A549 (cell line): ENCODE measurements at places on chromosomes 1 and 21.

DNA sequence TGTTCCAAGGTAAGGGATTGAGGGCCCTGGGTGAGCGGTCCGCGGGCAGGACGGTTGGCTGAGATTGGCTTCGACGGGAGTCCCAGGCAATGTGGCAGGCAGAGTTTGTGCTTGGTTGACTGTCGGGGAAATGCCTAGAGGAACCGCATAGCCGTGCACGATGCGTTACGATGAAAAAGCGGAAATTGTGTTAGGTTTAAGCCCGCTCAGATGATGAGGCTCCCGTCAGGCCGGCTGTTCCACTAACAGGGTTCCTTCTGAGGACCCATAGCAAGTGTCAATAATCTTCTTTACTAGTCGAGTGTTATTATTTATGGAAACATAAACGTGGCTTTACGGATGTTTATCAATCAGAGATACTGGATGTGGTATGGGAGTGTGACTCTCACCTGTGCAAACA, 117.8 kb upstream of the COL6A1 start:
- no peak for DNase-seq

DNA sequence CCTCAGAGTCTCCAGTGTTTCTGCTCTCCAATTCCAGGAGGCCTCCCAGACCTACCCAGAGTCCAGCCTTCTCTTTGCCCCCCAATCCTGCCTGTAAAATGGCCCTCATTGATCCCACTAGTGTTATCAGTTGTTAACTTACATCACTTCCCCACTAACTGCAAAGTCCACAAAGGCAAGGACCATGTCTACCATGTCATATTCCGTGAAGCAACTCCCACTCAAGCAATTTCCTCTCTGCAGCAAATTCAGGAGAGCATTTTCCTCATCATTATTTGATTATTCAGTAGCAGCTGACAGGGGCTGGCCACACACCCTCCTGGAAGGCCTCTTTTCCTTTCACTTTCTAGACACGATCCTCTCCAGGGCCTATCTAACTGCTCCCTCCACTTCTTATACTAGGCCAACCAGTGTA, 153.5 kb downstream of the RERE start:
- no peak for DNase-seq

- DNase-seq: no peak
Observed at GRCh38 chr21:23792300-23792699, 1815.0 kb downstream of the MRPL39 start.

GRCh38 chr1:37764414-37764825, 500 bp downstream of the EPHA10 start:
- no peak for DNase-seq

GRCh38 chr21:46667741-46668380, 32.4 kb downstream of the PRMT2 start:
- no peak for DNase-seq

GRCh38 chr1:21899267-21899810, 37.8 kb downstream of the HSPG2 start:
- no peak for DNase-seq

GRCh38 chr1:53712276-53712675, 26.7 kb downstream of the GLIS1 start:
- DNase-seq: no peak

GRCh38 chr1:186865857-186866256, 37.1 kb downstream of the PLA2G4A start:
- DNase-seq: no peak

- no peak for DNase-seq
Observed at GRCh38 chr21:41600116-41600515, 92.2 kb upstream of the TMPRSS2 start.

DNA sequence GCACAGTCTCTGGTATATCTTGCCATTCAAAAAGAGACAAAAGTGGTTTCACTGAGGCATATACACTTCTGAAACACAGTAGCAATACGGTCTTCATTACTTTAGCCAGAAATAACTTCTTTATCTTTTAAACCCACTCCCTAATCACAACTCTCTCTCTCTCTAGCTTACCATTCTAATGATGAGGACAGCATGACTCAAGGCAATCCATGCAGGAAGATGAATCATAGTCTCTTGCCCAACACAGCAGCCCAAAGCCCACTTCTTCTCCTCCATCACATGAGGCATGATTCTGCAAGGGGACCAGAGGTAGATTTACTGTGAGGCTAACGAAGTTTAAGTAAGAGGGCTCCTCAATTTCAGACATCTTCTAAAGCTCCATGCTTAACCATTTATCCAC, 285.0 kb upstream of the NR5A2 start:
- peak; percentile 80 for DNase-seq

DNA sequence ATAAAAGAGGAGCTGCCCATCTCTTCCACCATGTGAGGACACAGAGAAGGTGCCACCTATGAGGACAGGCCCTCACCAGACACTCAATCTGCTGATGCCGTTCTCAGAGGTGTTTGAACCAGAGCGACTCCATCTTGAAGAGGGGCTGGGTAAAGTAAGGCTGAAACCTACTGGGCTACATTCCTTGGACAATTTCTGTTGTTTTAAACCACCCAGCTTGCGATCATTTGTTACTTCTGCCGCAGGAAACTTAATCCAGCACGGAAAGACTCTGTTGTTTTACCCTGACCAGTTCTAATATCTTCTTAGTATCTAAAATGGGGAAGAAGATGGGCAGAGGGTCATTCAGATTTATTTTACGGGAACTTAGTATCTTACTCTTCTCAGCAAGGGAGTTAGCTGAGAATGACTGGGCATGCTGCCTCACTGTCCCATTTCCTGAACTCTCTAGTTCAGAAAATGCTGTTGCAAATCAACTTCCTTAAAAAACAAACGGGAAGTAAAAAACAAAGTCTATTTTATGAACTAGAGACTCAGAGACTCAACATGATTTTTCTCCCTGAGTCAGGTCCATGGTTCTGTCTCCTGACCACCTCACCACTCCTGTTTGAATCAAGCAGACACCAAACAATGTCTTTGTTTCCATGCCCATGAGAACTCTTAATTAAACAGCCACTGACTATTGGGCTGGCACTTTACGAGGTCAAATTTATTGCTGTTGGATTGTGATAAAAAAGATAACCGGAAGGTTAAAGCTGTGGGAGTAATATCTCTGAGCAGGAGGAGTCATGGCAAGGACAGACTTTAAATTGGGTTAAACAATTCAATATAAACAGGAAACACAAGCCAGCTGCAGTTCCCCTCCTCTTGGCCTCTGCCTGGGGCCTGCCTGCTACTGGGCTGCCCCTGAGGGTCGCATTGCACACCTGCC, 23.8 kb upstream of the IFNAR1 start:
- no peak for DNase-seq

DNA sequence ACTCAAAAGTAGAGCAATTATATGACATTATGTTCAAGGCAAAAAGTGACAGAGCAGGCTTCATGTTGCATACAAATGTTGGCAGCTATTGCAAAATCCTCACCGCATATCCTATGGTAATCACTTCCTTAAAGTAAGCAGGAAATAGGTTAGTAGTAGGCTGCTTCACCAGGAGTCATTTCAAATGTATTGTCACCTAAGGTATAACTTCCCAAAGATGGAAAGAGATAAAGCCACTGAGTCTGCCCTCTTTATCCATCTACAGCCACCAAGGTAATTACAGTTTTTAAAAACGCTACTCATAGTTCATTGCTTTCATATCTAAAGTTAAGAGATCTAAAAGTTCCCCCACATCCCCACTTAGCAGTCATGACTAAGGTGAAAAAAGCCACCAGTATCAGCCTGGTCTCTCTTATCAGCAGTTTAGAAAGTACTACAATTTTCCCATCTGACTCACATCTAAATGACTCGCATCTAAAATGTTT, 31.6 kb upstream of the UBE2U start:
- DNase-seq: peak; percentile 20

- DNase-seq: no peak
Observed at GRCh38 chr1:20137604-20138003, 1.5 kb upstream of the PLA2G2F start.

DNA sequence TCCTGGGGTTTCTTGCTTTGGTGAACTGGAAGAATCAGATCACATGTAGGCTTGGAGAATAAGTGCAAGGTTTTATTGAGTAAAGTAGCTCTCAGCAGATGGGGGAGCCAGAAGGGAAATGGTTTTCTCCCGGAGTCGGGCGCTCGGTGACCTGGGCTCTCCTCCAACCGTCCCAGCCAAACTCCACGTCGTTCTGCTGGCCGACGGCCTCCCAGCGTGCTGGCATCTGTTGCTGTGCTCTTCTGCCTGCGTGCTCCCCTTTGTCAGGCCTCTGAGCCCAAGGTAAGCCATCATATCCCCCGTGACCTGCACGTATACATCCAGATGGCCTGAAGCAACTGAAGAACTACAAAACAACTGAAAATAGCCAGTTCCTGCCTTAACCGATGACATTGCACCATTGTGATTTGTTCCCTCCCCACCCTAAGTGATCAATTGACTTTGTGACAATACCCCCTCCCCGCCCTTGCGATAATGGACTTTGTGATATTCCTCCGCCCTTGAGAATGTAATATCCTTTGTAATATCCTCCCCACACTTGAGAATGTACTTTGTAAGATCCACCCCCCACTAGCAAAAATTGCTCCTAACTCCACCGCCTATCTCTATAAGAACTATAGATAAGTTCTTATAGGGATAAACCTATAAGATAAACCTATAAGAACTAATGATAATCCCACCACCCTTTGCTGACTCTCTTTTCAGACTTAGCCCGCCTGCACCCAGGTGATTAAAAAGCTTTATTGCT, 88.3 kb downstream of the SMYD3 start:
- no peak for DNase-seq

GRCh38 chr1:165512816-165513215, 31.0 kb upstream of the LRRC52 start:
- no peak for DNase-seq

DNA sequence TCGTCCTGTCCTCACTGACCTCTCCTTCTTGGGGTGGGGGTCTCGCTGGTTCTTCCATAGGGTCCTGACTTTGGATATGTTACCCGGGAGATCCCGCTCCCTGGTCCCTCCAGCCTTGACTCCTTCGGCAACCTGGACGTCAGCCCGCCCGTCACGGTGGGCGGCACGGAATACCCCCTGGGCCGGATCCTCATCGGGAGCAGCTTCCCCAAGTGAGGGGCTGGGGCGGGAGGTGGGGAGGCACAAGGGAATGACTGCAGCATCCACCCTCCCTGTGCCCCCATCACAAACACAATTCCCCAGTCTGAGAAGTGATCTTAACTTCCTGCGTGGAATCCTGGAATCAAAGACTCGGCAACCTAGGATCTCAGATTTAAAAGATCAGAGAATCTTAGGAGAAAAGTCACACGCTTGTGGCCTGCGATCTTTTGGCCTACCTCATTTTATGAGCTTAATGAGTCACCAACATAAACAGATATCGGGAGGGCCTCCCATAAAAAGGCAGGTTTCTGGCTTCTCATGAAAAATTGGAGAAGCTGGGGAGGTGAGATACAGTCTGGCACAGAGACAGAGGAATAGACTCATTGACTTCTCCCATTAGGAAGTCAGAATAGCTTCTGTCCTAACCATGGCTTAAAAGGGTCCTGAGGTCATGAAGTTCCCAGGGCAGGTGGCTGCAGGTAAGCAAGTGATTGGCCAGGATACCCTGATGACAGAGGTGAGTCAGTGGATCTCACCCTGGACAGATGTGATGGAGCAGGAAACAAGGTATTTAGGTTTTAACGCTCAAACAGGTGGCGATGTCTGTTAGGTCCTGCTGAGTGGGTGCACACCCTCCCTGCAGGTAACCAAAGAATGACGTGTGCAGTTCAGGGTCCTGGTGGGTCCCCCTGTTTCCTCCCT, 15.9 kb upstream of the PADI3 start:
- DNase-seq: peak; percentile 61

DNA sequence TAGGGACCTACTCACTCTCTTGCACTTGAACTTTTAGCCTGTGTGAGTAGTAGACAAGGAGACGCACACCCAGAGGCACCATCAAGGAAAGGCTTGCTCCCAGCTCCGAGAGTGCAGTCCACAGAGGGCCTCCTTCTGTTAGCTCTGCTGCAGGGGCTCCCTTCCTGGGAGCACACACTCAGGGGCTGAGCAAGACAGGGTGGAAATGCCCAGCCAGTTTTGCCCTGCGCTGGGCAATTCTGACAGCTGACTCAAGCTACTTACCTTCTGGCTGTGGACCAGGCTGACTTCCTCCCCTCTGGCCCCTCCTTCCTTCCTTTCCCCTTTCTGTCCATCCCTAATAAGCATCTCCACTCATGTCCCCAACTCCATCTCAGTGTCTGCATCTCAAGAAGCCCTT, 449.1 kb downstream of the PTPRU start:
- DNase-seq: no peak

DNA sequence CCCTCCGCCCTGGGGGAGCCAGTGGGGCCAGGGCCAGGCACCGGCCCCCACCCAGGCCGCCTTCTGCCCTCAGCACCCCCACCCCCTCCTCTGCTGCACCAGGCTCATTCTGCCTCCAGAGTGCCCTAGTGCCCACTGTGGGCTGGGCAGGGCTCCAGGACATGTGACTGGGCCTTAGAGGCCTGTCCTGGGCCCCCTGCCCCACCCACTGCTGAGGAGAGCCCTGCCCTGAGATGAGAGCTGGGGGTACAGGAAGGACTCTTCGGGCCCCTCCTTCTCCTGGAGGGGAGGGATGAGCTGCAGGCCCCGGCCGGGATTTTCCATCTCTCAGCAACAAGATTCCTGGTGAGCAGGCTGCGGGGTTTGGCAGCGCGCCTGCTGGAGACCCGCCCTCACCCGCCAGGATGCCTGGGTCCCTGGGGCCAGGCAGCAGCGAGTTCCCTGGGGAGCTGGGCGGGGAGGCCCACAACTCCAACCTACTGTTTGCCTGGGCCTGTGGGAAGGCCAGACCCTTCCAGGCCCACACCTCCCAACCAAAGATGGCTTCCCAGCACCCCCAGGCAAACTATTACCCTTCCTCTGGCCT, 14.0 kb downstream of the AHDC1 start:
- no peak for DNase-seq

DNA sequence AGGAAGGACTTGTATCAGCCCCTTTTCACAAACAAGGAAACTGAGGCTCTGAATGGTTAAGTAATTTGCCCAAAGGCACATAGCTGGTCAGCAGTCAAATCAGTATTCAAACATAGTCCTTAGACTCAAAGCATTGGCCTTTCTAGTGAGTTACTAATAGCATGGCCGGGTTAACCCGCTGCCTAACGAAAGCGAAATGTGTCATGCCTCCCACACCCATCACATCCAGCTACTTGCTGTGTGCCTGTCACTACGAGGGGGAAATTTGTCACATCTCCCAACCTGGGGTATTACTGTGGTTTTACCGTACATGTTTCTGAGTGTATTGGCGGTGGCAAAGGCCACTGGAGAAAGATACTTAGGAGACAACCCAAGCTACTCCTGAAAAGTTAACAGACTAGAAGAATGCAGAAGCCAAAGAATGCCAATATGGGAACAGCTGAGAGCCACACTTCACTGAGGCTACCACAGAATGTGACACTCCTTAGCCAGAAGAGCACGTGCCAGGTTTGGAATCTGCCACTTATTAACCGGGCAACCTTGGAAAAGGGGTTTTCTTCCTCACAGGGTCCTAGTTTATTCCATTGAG, 363.5 kb downstream of the KCNH1 start:
- DNase-seq: no peak

- no peak for DNase-seq
Observed at GRCh38 chr1:228802386-228803220, 67.3 kb downstream of the RHOU start.
